ENCODE measurements at places on chromosomes 5 and 9.

GRCh38 chr5:37810311-37810710, 29.5 kb downstream of the GDNF start:
- DNase-seq, result no peak

- DNase-seq, result no peak
Observed at GRCh38 chr5:137156180-137156579, 342.9 kb downstream of the SPOCK1 start.

GRCh38 chr5:10155897-10156667, 93.6 kb downstream of the ATPSCKMT start:
- no peak for DNase-seq

- DNase-seq, result no peak
Observed at GRCh38 chr5:67243349-67243748, 46.8 kb upstream of the CD180 start.

DNA sequence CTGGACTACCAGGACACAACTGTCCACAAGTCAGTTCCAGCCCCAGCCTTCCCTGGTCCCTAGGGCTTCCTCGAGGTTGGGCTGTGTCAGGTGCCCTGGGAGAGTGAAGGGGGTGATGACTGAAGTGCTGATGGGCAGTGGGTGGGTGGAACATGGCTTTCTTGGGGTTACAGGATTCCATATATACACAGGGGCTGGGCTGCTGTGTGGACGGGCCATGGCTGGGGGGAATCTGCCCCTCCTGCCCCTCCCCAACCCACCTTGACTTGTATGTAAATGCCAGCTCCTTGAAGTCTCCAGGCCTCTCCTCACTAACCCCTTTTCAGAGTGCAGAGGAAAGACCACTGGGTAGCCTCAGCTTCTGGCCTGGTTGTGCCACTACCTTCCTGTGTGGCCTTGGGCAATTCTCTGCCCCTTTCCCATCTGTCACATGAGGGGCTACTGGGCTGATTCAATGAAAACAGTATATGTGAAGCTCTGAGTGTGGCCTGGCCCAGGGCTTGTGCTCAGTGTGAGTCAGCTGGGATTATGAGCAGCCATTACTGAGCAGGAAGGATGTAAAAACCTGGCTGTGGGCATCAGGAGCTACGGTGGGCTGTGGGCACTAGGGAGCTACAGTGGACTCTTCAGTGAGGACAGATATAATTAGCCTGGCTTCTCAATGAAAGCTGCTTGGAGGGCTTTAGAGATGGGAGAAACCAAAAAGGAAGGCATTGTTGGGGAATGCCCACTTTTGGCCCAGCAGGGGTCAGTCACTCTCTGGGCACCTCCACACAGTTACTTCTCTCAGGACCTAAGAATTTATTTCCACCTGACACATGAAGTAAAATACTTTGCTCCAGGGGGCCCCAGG, 23.3 kb downstream of the PITX1 start:
- DNase-seq, result no peak

DNA sequence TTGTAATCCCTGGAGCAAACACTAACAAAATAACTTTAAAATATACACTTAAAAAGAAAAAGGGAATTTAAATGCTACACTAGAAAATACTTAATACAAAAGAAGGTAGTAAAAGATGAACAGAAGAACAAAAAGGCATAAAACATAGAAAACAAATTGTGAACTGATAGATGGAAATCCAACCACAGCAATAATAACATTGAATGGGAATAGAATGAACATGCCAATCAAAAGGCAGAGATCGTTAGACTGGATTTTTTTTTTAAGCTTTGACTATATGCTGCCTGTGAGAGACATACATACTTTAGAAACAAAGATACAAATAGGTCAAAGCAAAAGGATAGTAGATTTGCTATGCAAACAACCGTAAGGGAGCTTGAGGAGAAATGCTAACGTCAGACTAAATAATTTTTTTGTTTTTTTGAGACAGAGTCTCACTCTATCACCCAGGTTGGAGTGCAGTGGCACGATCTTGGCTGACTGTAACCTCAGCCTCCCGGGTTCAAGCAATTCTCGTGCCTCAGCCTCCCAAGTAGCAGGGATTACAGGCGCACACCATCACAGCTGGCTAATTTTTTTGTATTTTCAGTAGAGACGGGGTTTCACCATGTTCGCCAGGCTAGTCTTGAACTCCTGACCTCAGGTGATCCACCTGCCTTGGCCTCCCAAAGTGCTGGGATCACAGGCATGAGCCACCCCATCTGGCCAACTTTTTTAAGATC, 6.5 kb downstream of the ABO start:
- DNase-seq, result no peak

GRCh38 chr5:60445921-60446320, 254.0 kb downstream of the DEPDC1B start:
- DNase-seq, result no peak

DNA sequence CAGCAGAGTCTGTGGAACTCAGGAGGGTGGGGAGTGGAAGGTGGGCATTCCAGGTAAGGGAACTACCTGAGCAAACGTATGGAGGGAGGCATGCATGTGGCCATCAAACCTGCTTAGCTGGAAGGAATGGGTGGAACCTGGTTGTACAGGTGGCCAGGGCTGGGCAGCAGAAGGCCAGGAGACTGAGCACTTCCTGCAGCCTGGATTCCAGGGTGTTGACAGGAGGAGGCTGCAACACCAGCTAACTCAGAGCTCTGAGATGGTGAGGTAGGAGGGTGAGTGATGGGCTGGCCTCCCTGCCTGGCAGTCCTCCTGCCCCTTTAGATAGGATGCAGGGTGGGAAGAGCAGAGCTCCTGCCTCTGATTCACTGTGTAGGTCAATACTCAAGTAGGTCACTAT, 92.5 kb upstream of the CPEB4 start:
- DNase-seq, result no peak

DNA sequence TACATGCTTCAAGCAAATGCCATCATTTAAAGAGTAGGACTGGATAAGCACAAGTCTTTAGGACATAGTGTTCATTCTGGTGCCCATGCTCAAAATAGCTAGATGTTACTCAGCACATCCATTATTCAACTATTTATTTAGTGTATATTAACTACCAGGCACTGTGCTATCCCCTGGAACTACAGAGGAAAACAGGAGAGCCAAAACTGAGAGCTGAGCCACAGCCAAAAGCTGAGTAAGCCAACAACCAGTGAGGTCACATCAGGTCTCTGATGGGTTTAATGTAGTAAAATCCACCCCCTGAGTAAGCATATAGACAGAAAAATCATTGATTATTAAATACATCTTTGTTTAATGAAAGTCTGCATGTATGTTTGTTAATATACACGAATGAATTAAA, 469.3 kb upstream of the DMAC1 start:
- no peak for DNase-seq

GRCh38 chr5:4372481-4372880, 767.6 kb upstream of the ADAMTS16 start:
- no peak for DNase-seq

GRCh38 chr5:91373600-91373999, 9.5 kb downstream of the ARRDC3 start:
- DNase-seq, result no peak

DNA sequence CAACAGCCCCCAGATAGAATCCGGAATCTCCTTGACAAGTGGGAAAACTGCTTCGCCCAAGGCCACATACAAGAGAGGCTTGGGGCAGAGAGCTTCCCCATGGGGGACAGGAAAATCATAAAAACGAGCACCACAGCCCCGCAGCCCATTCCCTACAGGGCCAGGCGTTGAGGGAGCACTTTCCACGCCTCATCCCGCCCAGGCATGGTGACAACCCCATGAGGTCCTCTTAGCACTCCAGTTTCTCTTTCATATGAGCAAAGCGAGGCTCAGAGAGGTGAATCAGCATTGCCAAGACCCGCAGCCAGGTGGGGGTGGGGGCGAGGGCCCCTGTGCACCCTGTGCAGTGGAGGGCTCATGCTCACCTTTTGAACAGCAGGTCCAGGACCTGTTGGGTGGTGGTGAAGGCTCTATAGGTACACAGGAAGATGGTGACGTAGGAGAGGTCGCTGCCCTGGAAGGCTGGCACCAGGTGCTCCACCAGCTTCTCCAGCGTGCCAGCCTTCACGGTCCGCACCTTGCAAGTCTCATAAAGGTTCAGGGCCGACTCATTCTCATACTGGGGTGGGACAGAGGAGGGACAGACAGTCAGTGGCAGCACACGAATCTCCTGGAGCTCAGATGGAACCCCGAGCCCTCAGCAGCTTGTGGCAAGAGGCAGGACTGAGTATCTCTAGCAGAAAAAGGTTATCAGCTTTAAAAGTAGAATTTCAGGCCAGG, 10.9 kb downstream of the RALGDS start:
- no peak for DNase-seq

DNA sequence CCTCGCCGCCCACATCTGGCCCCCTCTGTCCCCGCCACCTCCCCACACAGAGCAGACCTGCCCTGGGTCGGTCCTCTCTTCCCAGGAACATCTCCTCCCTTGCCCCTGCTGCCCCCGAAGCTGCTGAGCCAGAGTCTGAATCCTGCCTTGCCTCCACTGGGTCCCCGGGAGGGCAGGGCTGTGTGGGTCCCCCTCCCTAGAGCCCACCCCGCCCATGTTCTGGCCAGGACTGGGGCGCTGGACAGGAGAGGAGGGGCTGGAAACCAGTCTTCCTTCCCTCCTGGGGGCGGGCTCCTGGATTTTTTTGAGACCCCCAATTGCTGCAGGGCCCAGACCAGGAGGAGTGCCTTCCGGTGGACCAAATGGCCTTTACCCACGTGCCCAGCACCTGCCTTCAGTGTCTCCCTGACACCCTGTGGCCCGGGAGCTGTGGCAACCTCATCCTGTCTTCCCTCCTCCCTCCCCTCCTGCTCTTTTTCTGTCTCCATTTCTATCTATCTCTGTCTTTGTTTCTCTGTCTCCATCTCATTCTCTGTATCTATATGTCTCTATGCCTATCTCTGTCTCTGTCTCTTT, 12.1 kb downstream of the MRPL36 start:
- DNase-seq, result no peak

DNA sequence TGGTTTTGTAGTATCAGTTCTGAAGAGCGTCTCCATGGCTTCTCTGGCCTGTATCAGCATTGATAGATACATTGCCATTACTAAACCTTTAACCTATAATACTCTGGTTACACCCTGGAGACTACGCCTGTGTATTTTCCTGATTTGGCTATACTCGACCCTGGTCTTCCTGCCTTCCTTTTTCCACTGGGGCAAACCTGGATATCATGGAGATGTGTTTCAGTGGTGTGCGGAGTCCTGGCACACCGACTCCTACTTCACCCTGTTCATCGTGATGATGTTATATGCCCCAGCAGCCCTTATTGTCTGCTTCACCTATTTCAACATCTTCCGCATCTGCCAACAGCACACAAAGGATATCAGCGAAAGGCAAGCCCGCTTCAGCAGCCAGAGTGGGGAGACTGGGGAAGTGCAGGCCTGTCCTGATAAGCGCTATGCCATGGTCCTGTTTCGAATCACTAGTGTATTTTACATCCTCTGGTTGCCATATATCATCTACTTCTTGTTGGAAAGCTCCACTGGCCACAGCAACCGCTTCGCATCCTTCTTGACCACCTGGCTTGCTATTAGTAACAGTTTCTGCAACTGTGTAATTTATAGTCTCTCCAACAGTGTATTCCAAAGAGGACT, 1.5 kb downstream of the GPR21 start:
- DNase-seq, result no peak

GRCh38 chr9:97660847-97661246, 27.2 kb downstream of the NCBP1 start:
- no peak for DNase-seq

DNA sequence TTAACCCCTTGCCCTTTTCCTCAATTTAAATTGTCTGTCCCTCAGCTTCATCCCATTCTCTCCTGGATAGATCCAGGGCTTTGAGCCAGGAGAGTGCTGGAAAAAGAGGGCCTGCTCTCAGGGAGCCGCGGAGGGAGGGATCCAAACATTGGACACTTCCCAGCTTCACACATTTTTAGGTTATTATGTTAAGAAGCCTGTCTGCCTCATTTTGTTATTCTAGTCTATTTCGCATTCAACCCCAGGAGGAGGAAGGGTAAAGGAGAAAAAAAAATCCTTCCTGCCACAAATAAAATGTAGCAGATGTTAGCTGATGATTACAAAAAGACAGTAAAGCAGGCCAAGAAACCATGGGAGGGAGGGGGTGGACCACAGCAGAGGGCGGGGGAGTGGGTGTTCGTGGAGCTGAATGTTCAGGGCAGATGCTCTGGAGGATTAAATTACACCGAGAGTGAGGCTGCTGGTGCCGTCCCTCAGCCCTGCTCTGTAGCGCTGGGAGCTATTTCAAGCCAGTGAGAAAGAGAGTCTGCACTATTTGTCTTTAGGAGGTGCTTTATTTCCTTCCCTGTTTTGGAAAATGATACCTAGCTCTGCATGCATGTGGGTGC, 60.6 kb upstream of the ZFR start:
- no peak for DNase-seq

DNA sequence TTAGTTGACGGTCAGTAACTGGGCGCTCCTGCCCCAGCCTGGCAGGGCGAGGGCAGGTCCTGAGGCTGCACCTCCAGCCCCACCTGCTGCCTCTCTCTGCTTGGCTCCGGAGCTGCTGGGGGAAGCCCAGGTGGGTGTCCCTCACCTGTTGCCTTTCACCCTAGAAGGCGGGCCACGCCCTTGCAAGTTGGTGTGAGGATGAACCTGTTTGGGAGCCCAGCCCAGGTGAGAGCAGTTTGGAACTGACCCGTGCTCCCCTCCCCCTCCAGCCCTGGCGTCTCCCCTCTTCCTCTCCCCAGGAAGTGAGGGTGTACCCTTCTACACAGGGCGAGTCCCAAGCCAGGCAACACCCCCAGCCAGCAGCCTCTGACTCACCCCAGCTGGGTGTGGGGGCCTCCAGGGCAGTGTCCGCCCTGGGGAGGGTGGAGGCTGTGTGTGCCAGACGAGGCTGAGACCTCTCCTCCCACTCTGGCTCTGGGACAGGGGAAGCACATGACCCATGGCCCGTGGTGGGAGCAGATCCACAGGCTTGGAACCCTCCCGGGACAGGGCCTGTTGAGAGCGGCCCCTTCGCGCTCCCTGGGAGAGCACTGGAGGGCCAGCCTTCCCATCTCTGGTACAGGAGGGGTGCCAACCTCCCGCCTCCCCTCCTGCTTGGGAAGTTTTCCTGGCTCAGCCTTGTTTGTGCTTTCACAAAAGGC, 10.4 kb downstream of the LRRC8A start:
- DNase-seq, result peak; percentile 17

GRCh38 chr9:116342061-116342460, 188.5 kb downstream of the PAPPA start:
- DNase-seq, result no peak

DNA sequence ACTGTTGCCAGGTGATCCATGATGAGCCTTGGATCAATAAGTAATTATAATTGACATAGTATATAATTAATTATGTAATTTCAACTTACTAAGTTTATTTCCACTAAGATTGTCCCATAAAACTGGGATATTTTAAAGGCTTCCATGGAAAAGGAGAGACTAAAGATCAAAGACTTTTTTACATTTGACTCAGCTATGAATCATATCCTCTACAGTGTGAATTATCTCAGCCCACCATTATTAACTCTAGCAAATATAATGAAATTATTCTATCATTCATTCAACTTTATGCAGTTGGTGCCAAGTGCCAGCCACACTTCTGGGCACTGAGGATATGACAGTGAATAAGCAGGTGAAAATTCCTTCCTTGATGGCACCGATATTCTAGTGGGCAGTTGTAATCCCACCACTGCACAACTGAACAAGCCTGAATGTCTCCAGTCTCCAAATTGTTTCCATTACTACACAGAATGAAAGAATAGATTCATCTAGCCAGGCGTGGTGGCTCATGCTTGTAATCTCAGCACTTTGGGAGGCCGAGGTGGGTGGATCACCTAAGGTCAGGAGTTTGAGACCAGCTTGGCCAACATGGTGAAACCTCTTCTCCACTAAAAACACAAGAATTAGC, 21.9 kb upstream of the TXN start:
- no peak for DNase-seq

- DNase-seq, result no peak
Observed at GRCh38 chr5:135891268-135891667, 4.4 kb downstream of the IL9 start.
